ENCODE measurements at places on chromosomes 6 and 20.

DNA sequence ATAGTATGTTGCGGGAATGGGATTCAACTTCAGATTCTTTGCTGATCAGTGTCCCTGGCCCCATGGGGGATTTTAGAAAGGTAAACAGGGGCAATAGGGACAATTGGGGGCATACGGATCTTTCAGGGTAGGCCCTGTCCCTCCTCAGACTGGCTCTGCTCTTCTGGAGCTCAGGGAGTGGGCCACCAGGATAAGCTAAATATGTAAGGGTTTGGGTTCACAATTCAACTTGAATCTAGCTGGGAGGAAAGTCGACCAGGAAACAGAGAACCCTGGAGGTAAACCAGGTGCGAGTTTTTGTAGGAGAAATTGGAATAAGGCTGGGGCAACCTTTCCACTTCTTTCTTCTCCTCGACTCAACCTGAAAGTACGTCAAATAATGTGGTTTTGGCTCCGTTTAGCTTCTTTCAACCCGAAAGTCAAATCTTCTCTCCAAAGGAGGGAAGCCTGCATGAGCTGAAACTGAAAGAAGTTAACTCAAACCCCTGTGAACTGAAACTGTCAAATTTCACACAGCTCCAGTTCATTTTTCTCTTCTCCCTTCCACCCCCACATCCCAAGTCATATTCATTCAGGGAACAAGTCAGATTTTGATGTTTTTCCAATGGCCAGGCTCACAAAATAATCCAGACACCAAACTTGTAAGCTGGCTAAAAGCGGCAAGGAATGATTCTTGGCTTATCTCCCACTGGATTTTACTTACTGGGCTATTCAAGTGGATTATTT, 278.2 kb downstream of the CLIC5 start:
- DNase-seq: no peak

DNA sequence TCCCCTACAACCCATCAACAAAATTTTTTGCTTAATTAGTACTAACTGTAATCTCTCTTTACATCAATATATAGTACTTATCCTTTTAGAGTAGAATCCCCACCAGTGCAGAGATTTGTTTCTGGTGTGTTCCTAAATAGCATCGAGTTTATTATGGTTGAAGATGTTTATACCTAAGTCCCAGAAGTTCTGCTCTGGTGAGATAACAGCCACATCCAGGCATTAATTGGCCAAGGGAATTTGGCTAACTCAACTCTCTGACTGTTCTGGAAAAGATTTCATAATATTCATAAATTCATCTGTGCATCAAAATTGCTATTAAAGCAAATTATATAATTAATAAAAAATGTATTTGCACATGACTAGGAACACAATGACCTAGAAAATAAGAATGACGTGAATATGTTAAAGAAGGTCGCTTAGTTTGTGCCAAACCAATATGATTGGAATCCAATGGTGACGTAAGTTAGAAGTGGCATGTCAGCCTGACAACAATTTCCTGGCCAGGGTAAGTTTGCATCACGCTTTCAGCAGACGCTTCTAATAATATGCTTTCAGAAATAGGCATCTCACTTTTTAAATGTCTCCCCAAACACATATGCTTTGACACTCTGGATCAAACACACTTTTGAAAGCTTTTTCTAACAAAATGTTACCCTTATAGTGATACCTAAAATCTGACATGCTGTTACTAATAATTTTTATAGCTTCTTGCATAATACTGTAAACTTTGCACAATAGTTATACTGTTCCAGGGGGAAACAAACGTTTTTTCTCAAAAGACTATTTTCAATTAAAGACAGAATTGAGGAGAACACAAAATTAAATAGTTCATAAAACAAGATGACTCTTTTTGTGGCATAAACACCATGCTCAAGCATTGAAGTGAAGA, 236.7 kb downstream of the TENT5A start:
- DNase-seq: peak; percentile 71

GRCh38 chr20:43389211-43389610, 68.5 kb upstream of the SRSF6 start:
- peak; percentile 49 for DNase-seq

DNA sequence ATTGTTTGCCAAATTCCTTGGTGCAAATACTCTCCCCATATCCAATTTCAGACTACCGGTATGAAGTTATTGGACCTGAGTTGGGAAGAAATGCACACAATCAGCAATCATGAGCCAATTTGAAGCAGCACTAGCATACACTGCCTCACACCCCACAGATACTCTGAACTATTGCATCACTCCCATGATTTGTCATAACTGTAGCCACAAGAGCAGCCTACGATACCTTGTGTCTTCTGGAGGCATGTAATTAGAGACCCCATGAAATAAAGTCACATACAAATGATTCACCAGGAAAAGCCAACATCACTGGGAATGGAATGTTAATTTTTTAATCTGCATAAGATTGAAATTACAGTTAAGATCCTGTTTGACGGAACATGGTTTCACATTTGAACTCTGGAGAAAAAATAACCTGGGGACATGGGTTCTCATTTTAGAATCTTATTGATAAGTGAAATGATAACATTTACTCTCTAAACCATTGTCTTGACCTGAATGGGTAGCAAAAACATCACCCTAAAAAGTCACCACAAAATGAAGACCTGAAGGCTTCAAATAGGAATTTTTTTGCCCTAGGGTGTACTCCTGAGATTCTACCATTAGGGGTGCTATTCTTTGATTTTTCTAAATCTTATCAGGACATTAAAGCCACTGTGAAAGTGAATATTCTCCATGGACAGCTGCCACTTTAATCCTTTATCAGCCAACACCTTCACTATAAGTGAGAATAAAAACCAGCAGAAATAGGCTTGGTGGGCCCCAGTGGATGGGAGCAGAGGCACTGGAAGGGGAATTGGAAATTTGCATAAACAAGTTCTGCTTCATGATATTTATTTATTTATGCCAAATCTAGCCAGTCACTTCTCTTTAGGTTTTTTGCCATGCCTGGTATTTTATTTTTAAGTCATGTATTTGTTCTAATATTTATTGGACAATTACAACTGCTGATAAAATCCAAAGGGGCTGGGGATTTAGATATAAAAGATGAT, 34.5 kb upstream of the HBS1L start:
- DNase-seq: peak; percentile 71

- DNase-seq: no peak
Observed at GRCh38 chr20:15162079-15162647, 824.8 kb upstream of the FLRT3 start.

DNA sequence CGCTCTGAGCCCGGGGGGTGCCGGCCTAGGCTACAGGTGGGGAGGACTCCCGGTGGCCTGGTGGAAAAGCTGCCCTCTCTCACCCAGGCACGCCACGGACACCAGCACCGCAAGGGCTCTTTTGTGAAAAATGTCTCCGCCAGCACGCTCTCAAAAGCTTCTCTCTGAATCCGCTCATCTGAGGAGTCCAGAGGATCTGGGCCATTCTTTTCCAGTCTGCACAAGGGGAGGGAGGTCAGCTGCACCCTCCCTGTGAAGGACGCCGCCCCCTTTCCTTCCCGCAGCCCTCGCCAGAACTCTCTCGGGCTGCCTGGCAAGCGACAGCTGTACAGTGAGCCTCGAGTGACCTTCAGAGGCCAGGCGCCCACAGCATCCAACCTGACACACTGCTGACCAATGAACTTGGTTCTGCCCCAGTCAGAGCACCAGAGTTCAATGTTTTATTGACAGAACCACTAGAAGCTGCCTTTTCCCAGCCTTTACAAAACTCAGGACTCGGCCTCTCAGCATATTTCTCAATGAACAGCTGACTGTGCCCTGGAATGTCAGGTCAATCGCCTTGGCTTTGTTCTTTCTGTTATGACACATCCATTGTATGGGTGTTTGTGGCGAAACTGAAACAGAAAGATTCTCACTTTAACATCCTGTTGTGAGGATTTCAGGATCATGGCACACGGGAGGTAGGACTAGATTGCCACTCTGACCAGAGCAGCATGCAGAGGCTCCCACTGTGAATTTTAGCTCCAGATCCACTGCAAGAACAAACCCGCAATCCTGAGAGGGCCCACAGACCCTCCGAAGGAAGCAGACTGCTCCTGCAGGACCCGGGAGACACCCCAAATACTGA, 26.7 kb downstream of the SERPINB9 start:
- DNase-seq: peak; percentile 91

DNA sequence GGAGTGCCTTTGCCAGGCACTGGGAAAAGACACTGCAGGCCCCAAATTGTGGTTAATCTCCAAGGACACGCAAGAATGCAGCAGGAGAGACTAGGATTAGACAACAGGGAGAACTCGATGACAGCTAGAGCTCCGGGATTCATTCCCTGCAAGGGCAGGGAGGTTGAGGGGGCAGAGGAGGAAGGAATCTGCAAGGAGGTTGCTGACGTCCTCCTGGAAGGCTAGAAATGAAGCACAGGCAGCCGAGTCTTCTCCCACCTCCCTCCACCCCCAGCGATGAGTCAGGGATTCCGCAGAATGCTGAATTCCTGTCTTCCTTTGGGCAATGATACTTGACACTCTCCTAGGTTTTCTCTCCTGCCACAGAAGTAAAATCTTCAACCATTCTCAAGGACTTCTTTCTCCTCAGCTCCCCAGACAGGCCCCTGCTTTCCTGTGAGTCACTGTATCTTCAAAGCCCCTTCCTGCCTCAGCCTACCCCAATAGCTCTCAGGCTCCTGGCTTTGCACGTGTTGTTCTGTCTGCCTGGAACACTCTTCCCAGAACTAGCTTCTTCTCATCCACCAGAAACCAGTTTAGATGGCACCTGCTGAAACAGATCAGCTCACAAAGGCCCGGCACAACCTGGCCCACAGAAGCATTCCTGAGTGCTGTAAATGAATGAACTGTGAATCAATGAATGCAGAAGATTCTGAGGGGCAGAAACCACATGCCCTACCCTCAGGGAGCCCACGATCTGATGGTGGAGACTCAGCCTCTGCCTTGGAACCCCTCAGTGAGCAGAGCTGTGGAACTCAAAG, 85.6 kb downstream of the MRPL14 start:
- peak; percentile 98 for DNase-seq

- peak; percentile 11 for DNase-seq
Observed at GRCh38 chr6:131917318-131917717, 33.9 kb downstream of the CCN2 start.

DNA sequence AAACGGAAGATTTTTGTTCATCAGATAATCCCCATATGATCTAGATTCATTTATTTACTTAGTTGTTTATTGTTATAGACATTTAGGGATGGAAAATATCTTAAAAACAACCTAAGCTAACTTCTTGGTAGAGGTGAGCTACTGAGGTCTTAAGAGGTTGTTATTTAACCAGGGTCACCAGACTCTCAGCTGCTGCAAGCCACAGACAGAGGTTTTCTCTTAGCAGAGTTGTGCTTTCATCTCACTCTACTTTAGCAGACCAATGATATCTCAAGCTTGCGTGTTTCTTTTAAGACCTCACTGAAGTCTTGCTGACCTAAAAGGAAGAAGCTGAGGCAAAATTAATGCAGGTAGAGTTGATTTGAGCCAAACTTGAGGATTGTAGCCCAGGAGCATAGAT, 43.6 kb downstream of the NCOA7 start:
- DNase-seq: no peak

DNA sequence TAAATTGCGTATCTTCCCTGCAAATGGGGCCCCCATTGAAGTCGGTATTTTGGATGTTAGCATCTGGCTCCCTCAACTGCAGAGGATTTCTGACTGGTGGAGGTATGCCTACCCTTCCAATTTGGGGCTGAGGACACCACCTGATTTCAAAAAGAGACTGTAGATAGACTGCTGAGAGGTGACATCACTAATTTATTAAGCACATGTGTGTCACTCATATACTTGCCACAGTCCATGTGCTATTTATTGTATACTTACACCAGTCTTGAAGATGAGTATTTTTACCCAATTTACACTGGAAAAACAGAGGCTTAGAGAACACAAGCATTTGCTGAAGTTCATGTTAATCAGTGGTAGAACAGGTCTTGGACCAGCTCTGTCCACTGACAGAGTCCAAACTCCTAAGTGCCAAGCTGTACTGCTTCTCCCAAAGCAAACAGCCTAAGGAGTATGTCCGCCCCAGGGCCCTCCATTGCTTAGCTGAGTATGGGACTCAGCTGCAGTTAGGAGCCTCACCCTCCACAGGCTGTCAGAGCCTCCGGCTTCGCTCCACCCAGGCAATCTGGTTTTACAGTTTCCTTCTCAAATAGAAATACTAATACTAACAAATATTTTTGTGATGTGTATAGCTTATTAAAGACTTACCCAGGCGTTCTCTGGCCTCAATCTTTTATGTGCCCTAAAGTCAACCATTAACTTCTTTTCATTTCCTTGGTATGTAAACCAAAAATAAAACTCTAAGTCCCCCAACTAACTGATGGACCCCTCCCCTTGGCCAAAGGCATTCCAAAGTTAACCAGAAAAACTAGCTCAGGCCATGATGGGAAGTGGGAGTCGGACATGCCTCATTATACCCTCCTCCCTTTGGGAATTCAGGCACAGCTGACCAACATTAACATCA, 17.5 kb downstream of the RIN2 start:
- peak; percentile 45 for DNase-seq

DNA sequence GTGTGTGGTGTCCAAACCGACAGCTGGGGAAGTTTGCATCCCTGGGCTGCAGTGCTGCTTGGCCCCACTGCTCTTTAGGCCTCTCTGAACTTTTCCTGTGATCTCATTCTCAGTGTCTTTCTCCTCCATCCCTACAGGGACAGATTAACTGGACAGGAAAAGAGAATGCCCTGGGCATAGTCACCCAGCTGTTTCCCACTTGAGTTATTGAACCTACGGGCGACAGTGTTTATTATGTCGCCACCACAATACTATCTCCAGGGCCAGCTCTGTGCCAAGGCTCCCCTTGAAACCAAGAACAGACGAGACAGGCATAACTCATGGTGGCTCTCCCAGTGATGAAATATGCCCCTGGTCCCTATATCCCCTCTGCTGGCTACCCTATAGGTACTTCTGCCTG, 147.8 kb upstream of the EPHA7 start:
- DNase-seq: no peak

DNA sequence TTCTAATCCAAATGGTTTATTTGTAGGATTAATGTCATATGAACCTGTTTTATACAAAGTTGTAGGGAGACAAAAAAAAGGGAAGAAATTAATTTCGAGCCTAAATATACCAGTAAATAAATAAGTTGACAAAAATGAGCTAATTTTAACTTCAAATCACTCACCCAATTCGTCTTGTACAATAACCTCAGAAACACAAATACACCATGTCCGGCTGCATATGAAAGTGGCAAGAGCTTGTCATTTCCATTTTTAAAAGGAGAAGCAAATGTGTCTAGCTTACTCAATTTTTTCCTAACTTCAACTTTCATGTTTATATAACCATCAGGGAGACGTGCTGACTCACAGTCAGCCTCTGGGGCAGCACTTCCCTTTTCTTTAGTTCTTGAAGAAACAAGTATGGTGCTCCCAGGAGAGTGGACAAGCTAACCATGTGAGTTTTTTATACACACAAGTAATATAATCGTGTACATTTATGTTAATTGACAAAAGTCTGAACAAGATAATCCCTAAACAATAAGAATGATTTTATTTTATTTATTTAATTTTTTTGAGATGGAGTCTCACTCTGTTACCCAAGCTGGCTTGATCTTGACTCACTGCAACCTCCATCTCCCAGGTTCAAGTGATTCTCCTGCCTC, 55.5 kb upstream of the SGK1 start:
- DNase-seq: peak; percentile 87

- DNase-seq: peak; percentile 30
Observed at GRCh38 chr6:47004463-47004862, 37.7 kb downstream of the ADGRF1 start.

All from GM23248 (cell line).